Naive thymus-derived CD8-positive, alpha-beta T cell (primary cell): ENCODE measurements at places on chromosomes 6 and 20. TPM values are rescaled to one million over a fixed set of nuclear protein-coding genes. Genes with fewer than 3 reads are reported as not detected.

DNA sequence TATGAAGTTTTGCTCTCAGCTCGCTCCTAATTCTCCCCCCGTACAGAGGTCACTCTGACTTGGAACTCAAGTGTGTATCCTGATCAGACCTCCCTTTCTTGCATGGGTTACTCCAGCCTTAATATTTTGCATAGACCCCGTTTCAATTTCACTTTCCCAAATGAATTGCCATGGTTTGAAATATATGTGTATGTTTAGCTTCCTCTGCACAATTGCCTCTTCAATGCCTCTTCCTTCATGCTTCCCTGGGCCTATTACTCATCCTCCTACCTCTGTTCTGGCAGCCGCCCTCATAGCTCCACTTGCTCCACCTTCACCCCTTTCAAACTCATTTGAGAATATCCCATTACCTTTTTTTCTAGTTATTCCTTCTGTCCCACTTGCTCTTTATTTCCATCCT is 90.0 kb upstream of the SAMD5 start:
- DNase-seq: no peak
- no peaks in the 10 kb centered on the region for H3K4me1 ChIP-seq
- no peaks in the 10 kb centered on the region for H3K27me3 ChIP-seq
- no peak overlapping the region for H3K27ac ChIP-seq

GRCh38 chr6:32868257-32868788 is 14.3 kb downstream of the PSMB9 start:
- no peaks in the 10 kb centered on the region for H3K27me3 ChIP-seq
- no peaks in the 10 kb centered on the region for H3K36me3 ChIP-seq
- no peak overlapping the region for H3K27ac ChIP-seq
- H3K4me1 ChIP-seq: peaks cover 37% of the 10 kb centered on the region
- DNase-seq: peak; percentile 87

DNA sequence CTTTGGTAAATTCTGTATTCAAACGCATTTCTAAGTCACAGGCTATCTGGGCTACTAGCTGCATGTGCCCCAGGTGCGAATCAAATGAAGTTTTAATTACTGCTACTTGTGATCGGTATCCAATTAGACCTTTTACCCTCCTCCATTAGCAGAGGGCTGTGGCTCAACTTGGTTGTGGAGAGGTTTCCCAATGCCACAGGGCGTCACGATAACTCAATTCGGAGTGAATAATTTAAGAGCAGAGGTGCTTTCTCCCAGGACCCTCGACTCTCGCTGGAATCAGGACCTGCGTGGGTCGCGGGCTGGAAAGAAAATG is 640 bp downstream of the SAYSD1 start:
- H3K27ac ChIP-seq: peak overlapping the region; percentile 99
- H3K4me3 ChIP-seq: peak overlapping the region; percentile 95
- peaks cover 54% of the 10 kb centered on the region for H3K4me1 ChIP-seq
- DNase-seq: no peak

The SGK2 gene
- total RNA-seq: 1.6 TPM

DNA sequence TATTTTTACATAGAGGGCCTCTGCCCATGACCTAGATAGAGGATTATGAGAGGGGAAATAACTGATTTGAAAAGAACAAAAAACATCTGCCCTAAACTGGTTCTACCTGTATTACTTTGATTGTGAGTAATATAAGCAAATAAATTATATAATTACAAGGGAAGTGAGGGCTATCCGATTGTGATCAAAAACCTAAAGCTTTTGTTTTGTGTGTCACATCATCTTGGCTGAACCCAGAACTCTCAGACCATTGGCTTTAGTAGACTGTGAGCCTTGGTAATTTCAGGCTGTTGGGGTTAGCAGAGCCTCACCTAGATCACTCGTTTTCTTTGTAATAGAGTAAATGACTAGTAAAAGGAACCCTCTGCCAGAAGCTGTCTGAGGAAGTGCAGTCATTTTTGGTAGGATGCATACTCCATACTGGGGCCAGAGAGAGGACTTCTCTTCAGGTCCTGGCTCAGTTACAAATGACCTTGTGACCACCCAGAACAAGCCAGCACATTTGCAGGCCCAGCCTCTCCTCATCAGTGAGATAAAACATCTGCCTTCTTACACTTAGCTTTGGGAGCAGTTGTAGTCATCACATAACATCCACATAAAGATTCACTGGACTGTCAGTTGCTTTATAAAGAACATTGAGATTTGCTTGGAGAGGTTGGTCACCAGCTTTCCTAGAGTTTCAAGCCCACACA is 13.5 kb downstream of the STK35 start:
- H3K27ac ChIP-seq: peak overlapping the region; percentile 11
- H3K36me3 ChIP-seq: peaks cover 15% of the 10 kb centered on the region
- H3K4me1 ChIP-seq: peaks cover 81% of the 10 kb centered on the region
- peak overlapping the region; percentile 39 for H3K4me3 ChIP-seq

The CARMIL1 gene
- 13.3 TPM for total RNA-seq

The RRP36 gene
- 55.5 TPM for total RNA-seq

The GABRR1 gene
- not detected for total RNA-seq
